ENCODE measurements at places on chromosomes 6 and 20.

DNA sequence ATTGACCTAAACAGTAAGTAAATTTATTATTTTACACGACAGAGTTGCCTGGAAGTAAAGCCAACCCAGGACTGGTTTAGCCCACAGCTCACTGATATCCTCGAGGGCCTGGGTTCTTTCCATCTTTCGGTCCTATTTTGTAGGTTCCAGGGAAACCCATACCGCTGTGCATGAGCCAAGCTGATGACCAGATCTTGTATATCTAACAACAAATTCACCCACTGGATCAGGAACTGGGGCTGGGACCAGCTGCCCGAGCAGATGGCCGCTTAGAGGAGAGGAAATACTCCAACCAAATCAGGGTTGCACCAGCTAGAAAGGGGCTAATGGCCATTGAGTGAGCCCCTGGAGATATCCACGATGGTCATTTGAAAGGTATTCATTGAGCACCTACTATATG lies 139.2 kb downstream of the BACH2 start:
- DNase-seq: no peak

DNA sequence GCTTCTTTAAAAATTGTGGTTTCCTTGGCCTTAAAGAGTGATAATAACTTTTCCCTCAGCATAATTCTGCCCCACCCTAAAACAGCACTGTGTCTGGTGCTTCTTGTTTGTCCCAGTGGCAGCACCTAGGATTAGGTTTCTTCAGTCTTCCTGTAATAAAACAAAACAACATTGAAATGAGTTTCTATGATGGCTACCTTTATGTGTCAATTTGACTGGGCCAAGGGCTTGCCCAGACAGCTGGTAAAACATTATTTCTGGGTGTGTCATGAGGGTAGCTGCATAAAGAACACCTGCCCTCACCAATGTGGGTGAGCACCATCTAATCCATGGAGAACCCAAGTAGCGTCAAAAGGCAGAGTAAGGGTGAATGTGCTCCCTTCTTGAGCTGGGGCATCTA lies 117.8 kb downstream of the QRSL1 start:
- DNase-seq: no peak

DNA sequence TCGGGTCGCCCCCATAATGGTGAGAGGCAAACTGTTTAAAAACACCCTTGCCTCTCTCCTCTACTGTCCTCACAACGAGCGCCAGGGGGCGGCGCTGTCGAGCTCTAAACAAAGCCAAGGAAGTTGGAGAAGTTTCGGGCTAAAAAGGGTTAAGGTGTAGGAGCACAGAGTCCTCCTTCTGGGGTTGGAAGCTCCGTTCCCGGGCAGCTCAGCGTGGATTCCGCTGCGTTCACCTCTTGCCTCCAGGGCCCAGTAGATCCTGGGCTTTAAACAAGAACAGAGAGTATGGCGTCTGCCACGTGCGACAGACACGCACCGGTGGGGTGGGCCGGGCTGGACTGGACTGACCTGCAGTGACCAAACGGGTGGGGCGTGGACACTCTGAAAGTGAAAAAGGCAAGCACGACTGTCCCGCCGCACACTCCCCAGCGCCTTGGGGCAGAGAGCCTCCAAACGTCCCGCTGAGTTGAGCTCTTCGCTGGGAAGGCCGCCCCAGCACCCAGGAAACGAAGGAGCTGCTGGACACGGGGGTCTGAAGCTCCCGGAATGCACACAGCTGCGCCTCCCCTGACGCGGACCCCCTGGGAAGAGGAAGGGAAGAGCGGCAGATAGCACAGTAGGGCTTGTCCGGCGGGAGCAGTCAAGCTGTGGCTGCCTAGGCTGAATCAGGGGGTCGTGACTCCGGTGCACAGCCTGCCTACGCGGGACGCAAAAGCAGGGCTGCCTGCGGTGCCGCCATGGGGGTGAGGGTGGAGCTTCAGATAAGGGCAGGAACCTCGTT lies 1.6 kb upstream of the THBD start:
- DNase-seq: no peak

- no peak for DNase-seq
These were observed 5.5 kb upstream of the ABCF1 start for GRCh38 chr6:30565772-30566171.

DNA sequence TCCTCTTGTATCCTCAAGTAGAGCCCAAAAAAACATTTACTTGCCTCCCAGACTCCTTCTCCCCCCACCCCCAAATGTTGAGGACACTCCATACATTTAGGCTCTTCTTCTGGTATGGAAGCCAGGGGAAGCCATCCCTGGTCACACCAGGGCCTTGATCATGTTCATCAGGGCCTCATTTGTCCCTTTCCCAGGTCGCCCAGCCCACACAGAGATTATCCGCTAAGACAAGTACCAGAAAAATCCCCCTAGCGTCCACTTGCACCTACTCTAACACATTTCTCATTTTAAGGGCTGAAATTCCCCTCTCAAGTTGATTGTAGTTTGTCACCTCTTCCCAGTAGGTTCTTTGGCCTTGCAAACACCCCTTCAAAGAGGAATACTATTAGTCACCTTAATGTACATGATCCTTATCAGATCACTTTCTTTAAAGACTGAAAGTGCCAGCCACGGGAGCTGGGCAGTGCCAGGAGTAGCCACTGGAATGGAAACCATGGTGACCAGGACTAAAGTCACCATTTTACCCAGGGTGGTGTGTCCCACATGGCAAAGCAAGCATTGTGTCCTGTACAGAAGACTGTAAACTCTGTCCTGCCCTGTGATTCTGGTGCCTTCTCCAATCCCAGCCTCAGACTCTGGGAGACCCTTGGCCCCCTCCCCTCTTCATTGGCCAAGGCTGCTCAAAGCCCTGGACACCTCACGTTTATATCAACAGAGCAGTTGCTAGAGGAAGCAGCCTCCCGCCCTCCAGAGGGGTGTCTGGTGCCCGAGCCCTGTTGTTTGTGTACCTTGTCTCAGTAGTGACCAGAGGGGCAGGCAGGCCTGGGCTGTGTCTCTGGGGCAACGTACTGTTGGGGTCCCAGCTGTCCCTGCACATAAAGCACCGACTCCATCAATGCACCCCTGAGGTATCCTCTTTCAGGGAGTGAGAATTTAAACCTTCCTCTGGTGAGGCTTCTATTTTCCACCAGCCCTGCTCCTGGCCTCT lies 5.0 kb upstream of the APOBEC2 start:
- DNase-seq: no peak

DNA sequence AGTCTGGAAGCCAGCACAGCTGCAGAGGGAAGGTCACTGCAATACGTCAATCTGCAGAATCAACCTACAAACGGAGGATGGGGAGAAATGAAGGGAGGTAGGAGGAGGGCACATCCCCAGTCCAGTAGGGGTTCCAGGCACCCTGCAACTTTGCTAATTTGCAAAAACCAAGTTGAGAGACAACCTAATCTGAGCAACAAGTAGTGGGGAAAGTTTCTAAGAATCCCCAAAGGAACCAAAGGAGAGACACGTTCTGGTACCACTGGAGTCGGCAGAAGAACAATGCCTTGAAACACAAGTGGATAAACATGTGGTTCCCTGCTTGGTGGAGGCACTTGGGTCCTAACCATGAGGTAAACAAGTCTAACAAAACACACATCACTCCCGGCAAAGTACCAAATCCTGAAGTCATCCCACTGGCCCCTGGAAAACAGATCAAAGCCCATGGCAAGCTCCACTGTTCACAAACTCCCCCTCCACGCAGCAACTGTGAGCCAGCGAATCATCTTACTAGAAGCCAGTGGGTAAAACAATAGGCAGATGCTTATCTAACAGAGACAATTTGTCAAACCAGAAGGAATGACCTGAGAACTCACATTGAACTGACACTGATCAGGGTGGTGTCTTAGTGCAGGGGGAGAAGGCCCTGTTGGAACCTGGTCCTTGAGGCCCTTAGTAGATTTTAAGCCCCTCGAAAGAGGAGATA lies 4.7 kb downstream of the MRPS18A start:
- no peak for DNase-seq

GRCh38 chr20:46690219-46691106 lies 1.2 kb upstream of the TP53RK start:
- DNase-seq: no peak

GRCh38 chr6:89310929-89311328 lies 4.2 kb downstream of the GABRR2 start:
- DNase-seq: no peak

DNA sequence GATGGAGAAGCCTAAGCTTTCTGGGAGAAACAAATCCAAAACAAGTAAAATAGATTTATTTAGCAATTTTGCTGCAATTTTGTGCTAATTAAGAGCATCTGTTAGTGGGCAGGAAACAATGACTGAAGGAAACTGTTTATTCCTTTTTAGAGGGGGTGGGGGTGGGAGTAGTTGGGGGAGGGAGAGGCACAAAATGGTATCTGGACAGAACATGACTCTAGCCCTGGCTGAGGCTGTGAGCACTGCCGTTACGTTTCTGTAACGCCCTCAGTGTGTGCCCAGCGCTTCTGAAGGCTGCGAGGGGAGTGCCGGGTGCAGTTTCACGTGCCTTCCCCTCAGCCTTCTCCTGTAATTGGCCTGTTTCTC lies 28.8 kb downstream of the METTL24 start:
- DNase-seq: no peak

GRCh38 chr6:39980839-39981580 lies 46.7 kb upstream of the MOCS1 start:
- no peak for DNase-seq

- DNase-seq: no peak
These were observed 696 bp downstream of the CALHM5 start for GRCh38 chr6:116512111-116512559.

DNA sequence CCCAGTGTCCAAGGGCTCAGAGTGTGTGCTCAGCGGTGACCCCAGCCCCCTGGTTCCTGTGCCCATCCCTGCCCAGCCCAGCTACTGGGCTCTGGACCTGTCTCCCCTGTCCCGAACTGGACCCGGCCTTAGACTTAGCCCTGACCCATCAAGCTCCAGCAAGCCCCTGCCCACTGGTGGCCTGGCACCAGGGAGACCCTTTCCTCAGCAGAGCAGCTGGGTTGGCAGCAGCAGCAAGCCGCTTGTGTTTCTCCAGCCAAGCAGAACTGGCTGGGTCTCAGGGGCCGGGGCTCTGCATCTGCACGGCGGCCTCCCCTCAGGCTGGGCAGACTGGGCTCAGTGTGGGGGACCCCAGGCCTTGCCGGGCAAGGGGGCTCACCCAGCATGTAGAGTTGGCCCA lies 801 bp downstream of the SPDEF start:
- DNase-seq: no peak

DNA sequence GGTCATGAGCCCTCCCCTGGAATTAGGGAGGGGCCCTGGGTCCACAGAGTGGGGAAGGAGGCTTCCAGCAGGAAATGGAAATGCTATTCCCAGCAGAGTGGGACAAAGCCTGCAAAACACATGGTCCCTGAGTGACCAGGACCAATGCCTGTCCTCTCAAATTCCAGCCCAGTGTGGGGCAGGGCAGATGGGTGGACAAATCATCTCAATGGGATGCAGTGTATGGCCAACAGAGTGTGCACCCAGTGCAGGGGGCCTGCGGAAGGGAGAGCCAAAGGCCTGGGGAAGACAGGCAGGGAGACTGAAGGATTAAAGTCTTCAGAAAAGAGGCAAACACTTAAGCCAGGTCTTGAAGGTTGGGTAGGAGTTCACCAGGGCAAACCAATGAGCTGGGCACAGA lies 28.7 kb upstream of the PHACTR3 start:
- DNase-seq: no peak

DNA sequence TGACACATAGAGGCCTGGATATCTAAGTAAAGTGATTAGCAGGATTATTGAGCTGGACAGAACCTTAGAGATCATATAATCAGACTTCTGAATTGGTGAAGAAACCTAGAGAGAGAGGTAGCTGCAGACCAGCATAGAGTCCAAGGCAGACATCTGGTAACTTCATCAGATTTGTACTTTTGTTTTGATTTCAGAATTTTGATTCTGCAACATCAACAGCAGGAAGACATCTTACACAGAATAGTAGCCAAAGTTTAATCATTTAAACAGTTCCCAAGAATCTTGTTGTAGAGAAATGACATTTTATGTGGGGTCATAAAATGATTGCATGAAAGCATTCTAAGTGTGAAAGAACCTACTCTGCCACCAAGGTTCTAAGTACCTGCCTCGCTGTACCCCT lies 39.4 kb downstream of the RPRD1B start:
- no peak for DNase-seq

DNA sequence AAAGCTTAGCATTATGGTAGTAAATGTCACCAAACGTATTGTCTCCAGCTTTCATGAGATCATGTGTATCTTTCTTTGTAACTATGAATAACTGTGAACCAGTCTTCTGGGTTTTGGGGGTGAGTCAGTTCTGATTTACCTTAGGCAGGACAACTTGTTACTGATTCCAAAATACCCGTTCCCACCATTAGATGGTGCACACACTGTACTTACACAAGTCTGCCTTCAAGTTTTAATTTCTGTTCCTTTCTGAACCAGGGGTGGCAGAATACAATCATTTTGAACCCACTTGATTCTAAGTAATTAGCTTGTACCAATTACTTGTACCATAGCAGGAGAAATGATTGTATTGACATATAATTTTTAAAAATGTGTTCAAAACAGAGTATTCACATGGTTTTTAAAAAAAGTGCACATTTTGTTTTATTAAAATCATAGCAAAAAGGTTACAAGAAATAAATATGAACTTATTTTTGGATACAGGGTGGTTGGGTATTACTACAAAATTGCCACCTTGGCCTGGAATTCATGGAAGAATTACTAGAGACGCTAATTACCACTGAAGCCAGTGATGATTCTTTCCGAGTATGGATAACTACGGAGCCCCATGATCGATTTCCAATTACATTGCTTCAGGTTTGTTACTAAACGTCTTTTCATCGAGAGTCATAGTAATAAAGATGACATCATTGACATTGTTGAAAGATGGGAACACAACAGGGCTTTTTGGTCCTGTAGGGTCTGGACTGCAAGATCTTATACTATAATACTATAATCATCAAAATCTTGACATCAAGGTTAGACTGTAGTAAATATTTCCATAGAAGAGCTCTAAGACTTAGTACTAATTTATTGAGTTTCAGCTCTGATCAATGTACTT lies 75.2 kb upstream of the GLP1R start:
- DNase-seq: no peak

DNA sequence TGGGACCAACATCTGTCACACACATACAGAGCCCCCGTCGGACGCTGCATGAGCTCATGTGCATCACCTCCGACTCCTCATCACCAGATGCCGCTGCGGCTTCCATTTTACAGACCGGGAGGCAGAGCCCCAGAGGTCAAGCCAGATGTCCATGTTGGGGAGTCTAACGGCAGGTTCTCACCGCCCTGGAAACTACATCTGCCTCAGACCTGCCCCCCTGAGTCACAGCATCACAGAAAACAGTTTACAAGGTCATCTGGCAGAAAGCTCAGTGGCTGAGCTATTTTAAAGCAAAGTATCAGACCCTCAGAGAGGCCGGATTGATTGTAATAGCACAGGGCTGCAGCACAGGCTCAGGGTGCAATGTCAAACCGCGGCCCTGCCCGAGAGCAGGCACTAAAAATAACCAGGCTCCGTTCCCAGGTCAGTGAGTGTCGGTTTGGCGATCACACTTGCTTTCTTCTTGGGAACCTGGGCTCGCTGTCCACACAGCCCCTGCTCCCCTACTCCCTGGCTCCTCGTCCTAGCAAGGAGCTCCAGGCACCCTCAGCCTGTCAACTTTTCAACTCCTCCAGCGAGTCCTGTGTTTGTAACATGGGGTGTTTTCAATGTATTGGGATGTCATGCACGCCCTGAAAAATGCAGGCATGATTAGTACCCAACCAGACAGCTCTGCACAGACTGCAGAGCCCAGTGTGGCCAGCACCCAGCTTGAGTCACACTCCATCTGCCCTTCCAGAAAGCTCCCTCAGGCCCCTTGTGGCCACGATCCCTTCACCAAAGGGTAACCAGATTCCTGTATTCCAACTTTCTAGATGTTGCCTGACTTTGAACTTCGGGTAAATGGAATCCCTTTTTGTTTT lies 264.5 kb downstream of the CDH4 start:
- no peak for DNase-seq
